ENCODE measurements at places on chromosomes 13 and 19. TPM values are rescaled to one million over a fixed set of nuclear protein-coding genes. Genes with fewer than 3 reads are reported as not detected.

ATXN8OS gene
- 2.2 TPM for total RNA-seq

CGB1 gene
- not detected for total RNA-seq

PODNL1 gene
- total RNA-seq: not detected

RELB gene
- 0.62 TPM for total RNA-seq

RNF17 gene
- not detected for total RNA-seq

FLT1 gene
- total RNA-seq: 13.7 TPM

TNFRSF19 gene
- total RNA-seq: 18.6 TPM

CIC gene
- 19.5 TPM for total RNA-seq

GJB6 gene
- 8.3 TPM for total RNA-seq

MCF2L gene
- total RNA-seq: 146 TPM

PABPC3 gene
- total RNA-seq: not detected

SIGLEC5 gene
- total RNA-seq: not detected

UTP14C gene
- total RNA-seq: 25.9 TPM
